ENCODE measurements at places on chromosomes 16 and 17.

DNA sequence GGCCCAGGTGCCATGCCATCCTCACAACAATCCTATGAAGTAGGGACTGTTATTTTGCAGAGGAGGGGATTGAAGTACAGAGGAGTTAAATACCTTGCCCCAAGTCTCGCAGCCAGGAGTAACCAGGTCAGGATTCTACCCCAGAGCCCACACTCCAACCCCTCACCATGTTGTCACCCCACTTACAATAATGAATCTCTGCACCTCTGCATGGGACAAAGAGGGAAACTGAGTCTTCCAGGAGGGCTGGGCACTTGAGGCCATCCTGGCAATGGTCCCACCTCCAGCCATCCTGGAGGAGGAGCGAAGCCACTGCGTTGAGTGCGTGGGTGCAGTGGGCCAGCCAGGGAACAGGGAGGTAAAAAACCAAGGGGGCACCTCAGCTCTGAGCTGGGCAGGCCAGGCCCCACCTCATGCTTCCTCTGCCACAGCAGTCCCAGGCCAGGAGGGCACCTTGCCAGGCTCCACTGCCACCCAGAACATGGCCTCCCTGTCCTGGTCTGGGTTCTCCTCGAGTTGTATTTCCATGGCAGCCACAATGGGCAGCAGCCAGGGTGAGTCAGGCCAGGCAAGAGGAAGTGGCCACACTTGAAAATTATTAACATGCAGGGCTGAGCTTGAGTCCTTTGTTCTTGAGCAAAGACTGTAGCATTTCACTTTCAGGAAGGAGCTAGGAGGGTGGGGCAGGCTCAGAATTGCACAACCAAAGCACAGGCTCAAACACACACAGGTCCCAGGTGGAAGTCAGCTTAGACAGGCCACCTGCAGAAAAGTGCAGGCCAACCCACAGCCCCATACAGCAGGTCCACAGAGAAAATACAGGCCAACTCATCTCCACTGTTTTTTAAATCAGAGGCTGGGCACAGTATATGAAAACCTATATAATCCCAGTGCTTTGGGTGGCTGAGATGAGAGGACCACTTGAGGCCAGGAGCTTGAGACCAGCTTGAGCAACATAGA, 52.1 kb downstream of the CUEDC1 start:
- peak; percentile 80 for DNase-seq

DNA sequence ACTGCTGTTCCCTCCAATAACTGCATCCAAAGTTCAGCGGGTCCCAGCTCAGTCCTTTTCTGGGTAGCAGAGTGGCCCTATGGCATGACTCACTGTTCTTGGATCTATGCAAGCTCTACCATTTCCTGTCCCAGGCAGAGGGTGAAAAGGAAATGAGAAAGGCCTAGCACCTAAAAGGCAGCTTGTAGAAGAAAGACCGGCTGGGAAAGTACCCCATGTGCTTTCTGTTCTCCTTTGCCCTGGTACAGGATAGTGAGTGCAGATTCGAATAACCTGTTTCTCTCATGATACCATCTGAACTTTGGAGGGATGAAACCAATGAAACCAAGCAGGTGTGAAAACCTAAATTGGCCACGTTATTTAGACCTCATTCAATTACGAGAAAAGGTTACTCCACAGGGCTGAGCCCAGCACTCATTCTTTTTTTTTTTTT, 12.7 kb upstream of the HASPIN start:
- peak; percentile 64 for DNase-seq

GRCh38 chr16:66950971-66951790, 9.9 kb upstream of the CES3 start:
- DNase-seq: no peak

- DNase-seq: no peak
These were observed 546 bp downstream of the ZPBP2 start for GRCh38 chr17:39868554-39868942.

GRCh38 chr17:78708510-78708973, 73.5 kb downstream of the CYTH1 start:
- DNase-seq: peak; percentile 72

GRCh38 chr16:66489385-66489784, 60.5 kb downstream of the TK2 start:
- no peak for DNase-seq

DNA sequence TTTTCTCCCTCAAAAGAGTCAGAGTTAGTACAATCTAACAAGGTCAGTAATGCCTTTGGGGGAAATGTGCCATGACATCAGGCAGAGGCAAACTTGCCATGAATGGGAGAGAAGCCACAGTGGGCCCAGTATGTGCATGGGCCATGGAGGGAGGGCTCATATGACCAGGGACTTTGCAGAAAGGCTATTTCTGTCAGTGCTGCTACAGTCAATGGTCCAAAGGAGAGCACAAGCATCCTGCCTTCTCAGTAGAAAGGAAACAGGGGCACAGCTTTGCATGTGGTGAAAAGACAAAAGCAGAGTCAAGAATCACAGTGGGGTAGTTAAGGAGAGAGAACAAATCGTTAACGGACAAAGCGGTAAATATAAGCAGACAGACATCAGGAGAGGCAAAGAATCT, 11.2 kb upstream of the CORO6 start:
- DNase-seq: no peak

- DNase-seq: no peak
These were observed 68.5 kb downstream of the YPEL2 start for GRCh38 chr17:59399914-59400313.

DNA sequence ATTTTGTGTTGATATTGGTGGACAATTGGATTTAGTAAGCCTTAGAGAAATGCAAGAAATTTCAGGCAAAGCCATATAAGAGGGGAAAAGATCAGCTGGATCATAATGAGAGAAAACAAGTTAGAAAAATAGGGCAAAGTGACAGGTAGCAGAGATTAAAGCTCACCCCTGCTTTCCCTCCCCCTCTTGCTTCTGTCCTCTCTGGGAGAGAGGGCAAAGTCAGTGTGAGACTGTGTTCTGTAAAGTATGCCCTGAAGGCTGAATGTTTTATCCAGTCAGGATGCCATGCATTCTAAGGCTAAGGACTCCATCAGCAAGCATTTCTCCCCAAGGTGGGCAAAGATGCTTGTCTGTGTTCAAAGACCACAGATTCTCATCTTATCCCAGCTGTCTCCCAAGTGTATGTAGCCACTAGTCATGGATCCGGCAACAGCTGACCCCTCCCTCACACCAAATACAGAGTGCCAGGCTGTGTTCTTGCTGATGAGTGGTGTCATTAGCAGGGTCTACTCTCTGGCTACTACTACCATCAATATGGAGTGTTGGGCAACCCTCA, 136.2 kb upstream of the DNAH9 start:
- DNase-seq: no peak

DNA sequence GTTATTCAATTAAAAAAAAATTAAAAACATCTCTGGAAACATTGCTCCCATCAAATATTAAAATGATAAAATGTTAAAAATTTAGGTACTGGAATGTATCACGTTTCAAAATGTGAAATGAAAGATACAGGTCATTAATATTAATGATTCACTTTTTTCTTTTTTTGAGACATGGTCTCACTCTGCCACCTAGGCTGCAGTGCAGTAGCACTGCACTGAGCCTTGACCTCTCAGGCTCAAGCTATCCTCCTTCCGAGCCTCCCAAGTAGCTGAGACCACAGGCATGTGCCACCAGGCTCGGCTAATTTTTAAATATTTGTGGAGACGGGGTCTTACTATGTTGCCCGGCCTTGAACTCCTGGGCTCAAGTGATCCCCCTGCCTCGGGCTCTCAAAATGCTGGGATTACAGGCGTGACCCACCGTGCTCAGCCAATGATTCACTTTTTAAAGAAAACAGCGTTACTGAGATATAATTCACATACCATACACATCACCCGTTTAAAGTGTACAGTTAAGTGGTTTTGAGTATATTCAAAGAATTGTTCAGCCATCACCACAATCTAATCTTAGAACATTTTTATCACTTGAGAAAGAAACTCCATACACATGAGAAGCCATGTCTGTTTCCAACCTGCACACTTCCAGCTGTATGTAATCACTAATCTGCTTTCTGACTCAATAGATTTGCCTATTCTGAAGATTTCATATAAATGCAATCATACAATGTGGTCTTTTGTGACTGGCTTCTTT, 19.1 kb upstream of the NETO2 start:
- DNase-seq: no peak

- no peak for DNase-seq
These were observed 35.2 kb upstream of the CAPN15 start for GRCh38 chr16:492211-492875.

GRCh38 chr16:61684541-61684940, 351.7 kb downstream of the CDH8 start:
- DNase-seq: no peak

- DNase-seq: peak; percentile 93
These were observed 11.5 kb downstream of the CDH13 start for GRCh38 chr16:82638095-82638798.

GRCh38 chr17:78344666-78345065, 15.2 kb downstream of the SOCS3 start:
- DNase-seq: no peak

GRCh38 chr17:5468075-5468473, 708 bp downstream of the DHX33 start:
- no peak for DNase-seq

- DNase-seq: no peak
These were observed 173.8 kb upstream of the CCL2 start for GRCh38 chr17:34081269-34081668.

DNA sequence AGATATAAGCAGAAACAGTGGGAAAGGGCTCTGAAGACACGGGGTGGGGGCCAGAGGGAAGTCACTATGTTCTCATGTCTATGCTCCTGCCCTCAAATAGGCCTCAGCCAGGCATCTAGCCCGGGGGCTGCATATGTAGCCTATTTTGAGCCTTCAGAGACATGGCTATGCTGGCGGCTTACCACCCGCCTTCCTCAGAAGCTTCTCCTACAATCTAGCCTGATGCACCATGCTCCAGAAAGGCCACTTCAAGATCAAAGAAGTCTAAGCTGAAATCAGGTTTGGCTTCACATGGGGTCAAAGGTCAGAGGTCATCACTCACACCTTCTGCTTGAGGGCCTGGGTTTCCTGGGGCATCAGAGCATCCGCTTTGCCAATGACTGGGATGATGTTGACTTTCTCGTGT, 1.6 kb downstream of the SEPTIN1 start:
- DNase-seq: no peak

- DNase-seq: no peak
These were observed 40.3 kb downstream of the NDE1 start for GRCh38 chr16:15690296-15690695.

GRCh38 chr16:60655514-60656153, 1380.6 kb downstream of the CDH8 start:
- DNase-seq: no peak

DNA sequence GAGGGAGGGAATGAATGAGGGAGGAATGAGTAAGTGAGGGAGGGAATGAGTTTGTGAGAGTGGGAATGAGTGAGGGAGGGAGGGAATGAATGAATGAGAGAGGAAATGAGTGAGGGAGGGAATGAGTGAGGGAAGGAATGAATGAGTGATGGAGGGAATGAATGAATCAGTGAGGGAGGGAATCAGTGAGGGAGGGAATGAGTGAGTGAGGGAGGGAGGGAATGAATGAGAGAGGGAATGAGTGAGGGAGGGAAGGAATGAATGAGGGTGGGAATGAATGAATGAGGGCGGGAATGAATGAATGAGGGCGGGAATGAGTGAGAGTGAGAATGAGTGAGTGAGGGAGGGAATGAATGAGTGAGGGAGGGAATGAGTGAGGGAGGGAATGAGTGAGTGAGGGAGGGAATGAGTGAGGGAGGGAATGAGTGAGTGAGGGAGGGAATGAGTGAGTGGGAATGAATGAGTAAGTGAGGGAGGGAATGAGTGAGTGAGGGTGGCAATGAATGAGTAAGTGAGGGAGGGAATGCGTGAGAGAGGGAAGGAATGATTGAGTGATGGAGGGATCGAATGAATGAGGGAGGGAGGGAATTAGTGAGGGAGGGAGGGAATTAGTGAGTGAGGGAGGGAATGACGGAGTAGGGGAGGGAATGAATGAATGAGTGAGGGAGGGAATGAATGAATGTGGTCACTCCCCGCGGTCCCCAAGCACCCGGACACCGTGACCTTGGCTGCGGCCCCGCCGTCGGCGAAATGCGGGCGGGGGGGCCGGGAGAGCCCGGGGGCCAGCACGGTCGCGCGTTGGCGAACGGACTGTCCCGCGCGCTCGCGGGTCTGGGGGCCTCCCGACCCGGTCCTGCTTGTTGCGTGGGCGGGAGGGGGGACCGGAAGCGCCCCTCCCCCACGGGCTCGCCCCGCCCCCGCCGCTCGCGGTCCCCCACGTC, 1.1 kb upstream of the UBE2I start:
- no peak for DNase-seq

DNA sequence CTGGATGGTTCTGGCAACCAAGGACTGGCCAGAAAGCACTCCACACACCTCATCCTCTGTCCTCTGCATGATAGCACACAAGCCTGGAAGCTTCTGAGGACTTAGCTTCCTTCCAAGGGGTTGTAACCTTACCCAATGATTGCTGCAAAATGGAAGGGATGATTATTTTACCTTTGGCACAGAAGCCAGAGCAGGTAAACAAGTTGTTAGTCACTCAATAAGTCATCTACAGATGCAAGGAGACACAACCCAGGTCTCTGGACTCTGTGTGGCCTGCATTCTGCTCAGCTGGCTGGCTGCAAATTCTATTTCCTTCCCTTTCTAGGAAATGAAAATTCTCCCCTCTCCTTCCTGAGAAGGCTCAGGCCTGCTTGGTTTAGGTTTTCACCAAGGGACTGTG, 26.7 kb upstream of the DYNLL2 start:
- DNase-seq: no peak

DNA sequence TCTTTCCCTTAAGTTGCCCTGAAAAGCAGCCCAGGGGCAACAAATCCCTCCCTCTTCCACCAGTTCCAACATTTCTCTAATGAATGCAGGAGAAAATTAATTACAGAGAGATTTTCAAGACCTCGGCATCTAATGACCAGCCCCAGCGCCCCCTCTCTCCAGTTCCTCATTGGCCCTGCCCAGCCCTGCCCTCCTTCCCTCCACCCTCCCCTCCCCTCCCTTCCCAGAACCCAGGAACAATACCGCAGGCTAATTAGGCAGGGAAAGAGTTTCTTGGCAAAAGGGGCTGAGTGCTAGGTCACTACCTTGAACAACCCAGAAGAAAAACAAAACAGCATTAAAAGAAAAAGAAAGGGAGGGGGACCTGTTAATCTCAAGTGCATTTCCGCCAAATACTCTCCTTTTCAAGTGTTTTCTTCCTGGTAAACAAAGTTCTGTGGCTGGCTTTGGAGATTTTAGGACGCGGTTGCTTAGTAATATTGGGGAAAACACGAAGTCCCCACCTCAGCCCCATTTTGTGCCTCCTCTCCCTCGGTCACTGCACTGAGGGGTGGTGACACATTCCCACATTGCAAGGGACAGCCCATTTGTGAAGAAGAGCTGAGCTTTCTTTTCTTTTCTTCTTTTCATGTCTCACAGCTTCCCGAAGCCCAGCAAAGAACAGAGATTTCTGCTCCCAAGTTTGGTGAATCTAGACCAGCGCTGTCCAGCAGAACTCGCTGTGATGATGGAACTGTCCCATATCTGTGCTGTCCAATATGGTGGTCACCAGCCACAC, 215.4 kb downstream of the SOX9 start:
- DNase-seq: no peak

DNA sequence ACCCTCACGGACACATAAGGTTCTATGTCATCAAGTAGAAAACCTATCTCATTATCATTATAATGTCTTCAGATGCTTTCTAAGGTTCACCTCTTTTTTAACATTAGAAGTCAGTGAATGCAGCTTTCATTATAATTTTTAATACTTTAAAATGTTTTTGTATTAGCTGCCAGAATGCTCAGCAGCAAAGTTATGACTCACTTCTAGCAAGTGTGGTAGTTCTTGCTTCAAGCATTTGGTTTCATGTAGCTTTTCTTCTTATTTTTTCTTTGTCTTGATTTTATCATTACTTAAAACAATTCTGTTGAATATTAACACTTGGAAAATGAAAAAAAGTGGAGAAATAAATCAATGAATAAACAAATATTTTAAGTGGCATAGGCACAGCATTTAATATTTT, 23.4 kb downstream of the LPCAT2 start:
- no peak for DNase-seq

Measured in endothelial cell of umbilical vein (primary cell).